Activated CD8-positive, alpha-beta memory T cell treated with anti-CD3 and anti-CD28 coated beads for 36 hours (primary cell): ENCODE measurements at places on chromosomes 3 and 15. TPM values are rescaled to one million over a fixed set of nuclear protein-coding genes. Genes with fewer than 3 reads are reported as not detected.

The AGBL1 gene
- total RNA-seq = not detected

The OXTR gene
- 1.0 TPM for total RNA-seq

The CACNA1D gene
- total RNA-seq = 0.17 TPM

The COL8A1 gene
- total RNA-seq = not detected

The GNB4 gene
- 1.4 TPM for total RNA-seq

The CHRNA7 gene
- total RNA-seq = not detected

The CSTA gene
- total RNA-seq = not detected

The NECTIN3 gene
- total RNA-seq = 10.0 TPM

The GPR176 gene
- 0.06 TPM for total RNA-seq

The DPPA2 gene
- total RNA-seq = not detected

The WDR93 gene
- 0.11 TPM for total RNA-seq

The MGA gene
- total RNA-seq = 37.9 TPM

The DAZL gene
- total RNA-seq = 0.08 TPM

The C3orf85 gene
- not detected for total RNA-seq

The CPLX3 gene
- total RNA-seq = not detected

The SCAANT1 gene
- not detected for total RNA-seq

The CXCR6 gene
- total RNA-seq = 8.8 TPM

The PAK6 gene
- 2.3 TPM for total RNA-seq

The CASR gene
- total RNA-seq = not detected

The IL5RA gene
- total RNA-seq = 0.38 TPM
